ENCODE measurements at places on chromosomes 1 and 21.
A peak's percentile ranks its signal among the peaks of the same experiment; 100 is the strongest.

DNA sequence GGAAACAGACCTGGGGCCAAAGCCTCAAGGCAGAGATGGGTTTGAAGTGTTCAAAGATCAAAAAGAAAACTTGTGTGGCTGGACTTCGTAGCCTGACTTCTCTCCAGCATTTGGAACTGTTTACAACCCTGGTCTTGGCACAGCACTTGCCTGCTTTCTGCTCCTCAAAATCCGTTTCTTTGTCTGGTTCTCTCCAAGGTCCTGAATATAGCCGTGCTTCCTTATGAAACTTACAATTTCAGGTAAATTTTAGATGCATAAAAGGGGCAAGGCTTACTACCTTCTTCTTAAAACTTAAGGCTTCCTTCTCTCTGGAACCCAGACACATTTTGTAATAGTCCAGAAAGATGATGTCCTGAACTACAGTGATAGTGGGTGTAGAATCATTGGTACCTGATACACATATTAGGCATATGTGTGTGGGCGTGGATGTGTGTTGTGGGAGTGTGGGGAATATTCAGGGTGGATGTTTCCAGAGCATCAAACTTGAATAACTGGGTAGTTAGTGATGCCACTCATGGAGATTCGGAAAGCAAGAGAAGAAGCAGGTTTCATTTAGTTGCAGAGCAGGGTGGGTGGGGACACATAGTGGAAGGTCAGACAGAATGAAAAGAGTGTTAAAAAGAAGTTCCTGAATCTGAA, 26.4 kb upstream of the FAM78B start:
- no peaks in the 10 kb centered on the region for H3K4me1 ChIP-seq

- H3K4me1 ChIP-seq = peaks cover 50% of the 10 kb centered on the region
- no peaks in the 10 kb centered on the region for H3K27me3 ChIP-seq
- H3K36me3 ChIP-seq = peaks cover 74% of the 10 kb centered on the region
- no peak for DNase-seq
Observed at GRCh38 chr21:33270986-33271385, 4.8 kb downstream of the IL10RB start.

DNA sequence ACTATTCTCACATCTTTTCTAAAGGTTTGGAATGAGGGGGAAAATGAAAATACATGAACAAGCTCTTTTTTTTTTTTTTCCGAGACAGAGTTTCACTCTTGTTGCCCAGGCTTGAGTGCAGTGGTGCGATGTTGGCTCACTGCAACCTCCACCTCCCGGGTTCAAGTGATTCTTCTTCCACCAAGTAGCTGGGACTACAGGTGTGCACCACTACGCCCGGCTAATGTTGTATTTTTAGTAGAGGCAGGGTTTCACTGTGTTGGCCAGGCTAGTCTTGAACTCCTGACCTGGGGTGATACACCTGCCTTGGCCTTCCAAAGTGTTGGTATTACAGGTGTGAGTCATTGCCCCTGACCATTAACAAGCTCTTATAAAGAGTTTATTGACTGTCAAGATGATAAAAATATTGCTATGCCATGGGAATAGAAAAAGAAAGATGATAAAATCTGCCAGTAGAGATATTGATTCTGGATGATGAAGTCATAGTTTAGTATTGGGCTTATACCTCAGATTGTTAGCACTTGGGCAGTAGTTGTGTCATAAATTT, 36.6 kb downstream of the INKA2 start:
- H3K4me3 ChIP-seq = no peak overlapping the region
- no peak overlapping the region for H3K27ac ChIP-seq
- H3K36me3 ChIP-seq = peaks cover 69% of the 10 kb centered on the region
- no peaks in the 10 kb centered on the region for H3K27me3 ChIP-seq

DNA sequence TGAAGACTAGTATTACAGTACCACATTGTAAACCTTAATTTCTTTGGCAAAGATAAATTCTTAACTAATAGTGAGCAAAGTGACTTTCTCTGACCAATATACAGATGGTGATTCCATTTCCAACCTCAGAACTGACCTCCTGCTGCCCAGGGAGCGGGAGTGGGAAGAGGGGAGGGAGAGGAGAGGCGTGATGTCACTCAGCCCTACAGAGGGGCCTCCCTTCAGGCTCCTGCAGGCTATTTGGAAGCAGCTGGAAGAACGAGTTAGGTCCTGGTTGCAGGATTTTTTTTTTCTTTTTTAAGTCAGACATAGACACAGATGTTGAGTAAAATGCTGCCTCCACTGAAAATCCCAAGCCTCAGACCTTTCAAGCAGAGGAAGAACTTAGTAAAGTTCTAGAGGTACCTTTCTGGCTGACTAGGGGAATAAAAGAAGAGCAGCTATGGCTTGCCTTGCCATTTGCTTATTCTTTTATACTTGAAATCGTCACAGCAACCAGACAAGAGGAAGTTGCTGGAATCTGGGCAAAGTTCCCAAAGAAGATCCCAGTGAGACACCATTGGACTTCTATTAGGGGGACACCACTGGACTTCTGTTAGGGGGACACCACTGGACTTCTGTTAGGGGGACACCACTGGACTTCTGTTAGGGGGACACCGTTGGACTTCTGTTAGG, 54.5 kb downstream of the EXO1 start:
- H3K27me3 ChIP-seq = no peaks in the 10 kb centered on the region
- peaks cover 10% of the 10 kb centered on the region for H3K36me3 ChIP-seq
- no peak overlapping the region for H3K27ac ChIP-seq
- no peak overlapping the region for H3K4me3 ChIP-seq
- no peaks in the 10 kb centered on the region for H3K4me1 ChIP-seq

DNA sequence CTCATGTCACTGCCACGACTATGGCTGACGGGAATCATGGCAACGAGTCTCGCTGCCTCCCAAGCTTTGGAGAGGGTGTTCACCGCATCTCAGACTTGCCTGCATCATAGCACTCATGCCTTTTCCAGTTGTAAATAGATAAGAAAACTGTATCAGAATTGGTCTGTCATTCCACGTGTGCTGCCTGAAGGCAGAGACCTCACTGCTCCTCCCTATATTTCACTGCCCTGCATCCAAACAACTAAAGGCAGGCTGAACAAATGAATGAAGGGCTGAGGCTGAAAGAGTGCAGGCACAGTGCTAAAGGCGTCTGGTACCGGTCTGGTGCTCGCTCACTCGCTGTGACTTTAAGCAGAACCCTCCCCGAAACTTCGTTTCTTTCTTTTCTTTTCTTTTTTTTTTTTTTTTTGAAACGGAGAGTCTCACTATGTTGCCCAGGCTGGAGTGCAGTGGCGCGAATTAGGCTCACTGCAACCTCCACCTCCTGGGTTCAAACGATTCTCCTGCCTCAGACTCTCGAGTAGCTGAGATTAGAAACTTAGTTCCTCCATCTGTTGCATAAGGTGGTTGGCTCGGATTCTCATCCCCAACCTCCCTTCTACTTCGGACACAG, 542 bp downstream of the EIF2B3 start:
- H3K27ac ChIP-seq = peak overlapping the region; percentile 92
- H3K27me3 ChIP-seq = no peaks in the 10 kb centered on the region
- peak overlapping the region; percentile 97 for H3K4me3 ChIP-seq
- DNase-seq = no peak
- H3K36me3 ChIP-seq = peaks cover 7% of the 10 kb centered on the region
- peaks cover 28% of the 10 kb centered on the region for H3K4me1 ChIP-seq

- H3K4me3 ChIP-seq = no peak overlapping the region
- no peak for DNase-seq
- no peaks in the 10 kb centered on the region for H3K36me3 ChIP-seq
- H3K27me3 ChIP-seq = peaks cover 16% of the 10 kb centered on the region
- H3K27ac ChIP-seq = no peak overlapping the region
Observed at GRCh38 chr1:37723390-37724078, 31.2 kb downstream of the CDCA8 start.

DNA sequence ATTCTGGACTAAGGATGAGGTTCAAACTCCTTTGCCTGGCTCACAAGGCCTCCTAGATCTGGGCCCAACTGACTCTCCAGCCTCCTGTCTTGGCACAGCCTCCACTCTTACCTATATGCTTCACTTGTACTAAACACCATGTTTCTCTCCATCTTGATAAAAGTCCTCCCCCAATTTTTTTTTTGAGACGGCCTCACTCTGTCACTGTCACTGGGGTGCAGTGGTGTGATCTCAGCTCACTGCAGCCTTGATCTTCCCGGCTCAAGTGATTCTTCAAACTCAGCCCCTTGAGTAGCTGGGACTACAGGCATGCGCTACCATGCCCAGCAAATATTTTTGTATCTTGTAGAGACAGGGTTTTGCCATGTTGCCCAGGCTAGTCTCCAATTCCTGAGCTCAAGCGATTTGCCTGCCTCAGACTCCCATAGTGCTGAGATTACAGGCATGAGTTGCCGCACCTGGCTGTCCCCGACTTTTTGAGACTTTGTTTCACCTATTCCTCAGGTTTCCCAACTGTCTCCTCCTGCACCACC, 39.7 kb downstream of the CD34 start:
- peak overlapping the region; percentile 32 for H3K27ac ChIP-seq

- H3K36me3 ChIP-seq = peaks cover 3% of the 10 kb centered on the region
- no peak overlapping the region for H3K27ac ChIP-seq
- peaks cover 15% of the 10 kb centered on the region for H3K4me1 ChIP-seq
- no peak for DNase-seq
- no peak overlapping the region for H3K4me3 ChIP-seq
Observed at GRCh38 chr1:84669831-84670230, 20.4 kb downstream of the SSX2IP start.

DNA sequence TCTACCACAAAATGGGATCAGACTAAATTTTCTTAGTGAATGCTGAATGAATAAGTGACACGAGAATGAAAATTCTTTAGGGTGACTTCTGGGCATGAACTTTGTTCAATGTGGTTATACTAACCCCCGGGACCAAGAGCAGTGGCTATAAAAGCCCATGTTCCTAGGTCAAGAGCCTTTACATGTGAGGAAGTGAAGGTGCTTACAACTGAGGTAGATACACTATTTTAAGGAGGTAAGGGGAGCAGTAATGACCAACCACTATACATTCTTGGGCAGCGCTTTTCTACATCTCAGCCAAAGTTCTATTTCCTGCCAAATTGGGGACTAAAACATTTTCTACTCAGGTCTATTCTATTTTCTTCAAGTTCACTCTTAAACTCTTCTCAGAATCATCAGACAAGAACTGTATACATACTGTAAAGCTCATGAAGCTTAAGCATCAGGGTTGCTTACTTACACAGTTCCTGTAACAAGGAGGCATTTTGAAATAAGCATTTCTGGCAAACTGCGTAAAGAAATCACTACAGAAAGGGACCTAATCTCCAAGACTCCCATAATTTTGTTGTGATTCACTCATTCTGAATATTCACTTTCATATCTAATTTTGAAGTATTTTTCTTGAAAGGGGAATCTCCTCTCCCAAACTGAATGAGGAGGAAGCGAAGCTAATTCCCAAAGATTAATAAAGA, 8.5 kb upstream of the ARHGAP29 start:
- H3K27ac ChIP-seq = no peak overlapping the region
- DNase-seq = no peak
- H3K4me1 ChIP-seq = peaks cover 9% of the 10 kb centered on the region
- H3K4me3 ChIP-seq = no peak overlapping the region

DNA sequence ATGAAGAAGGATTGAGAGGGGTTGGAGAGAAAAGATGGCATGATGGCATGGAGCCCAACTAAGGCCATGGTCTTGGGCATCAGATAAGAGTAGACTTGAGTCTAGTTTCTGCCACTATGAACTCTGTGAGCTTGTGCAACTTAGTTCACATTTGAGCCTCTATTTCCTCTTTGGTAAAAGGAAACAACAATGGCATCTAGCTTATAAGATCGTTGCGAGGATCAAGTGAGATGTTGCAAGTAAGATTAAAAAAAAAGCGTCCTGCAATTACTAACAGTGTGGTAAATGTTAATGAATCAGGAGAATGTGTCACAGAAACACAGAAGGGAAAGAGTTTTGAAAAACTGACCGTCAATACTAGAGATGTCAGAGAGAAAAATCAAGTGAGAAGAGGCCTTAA, 202.9 kb upstream of the FGGY start:
- no peaks in the 10 kb centered on the region for H3K36me3 ChIP-seq
- peaks cover 5% of the 10 kb centered on the region for H3K27me3 ChIP-seq
- H3K4me1 ChIP-seq = no peaks in the 10 kb centered on the region

GRCh38 chr1:73978964-73979363, 219.0 kb downstream of the LRRIQ3 start:
- H3K4me3 ChIP-seq = no peak overlapping the region
- H3K27me3 ChIP-seq = no peaks in the 10 kb centered on the region
- no peaks in the 10 kb centered on the region for H3K4me1 ChIP-seq
- no peak overlapping the region for H3K27ac ChIP-seq
- no peaks in the 10 kb centered on the region for H3K36me3 ChIP-seq

GRCh38 chr1:224080115-224080774, 33.7 kb upstream of the FBXO28 start:
- no peak for DNase-seq
- no peak overlapping the region for H3K4me3 ChIP-seq
- no peak overlapping the region for H3K27ac ChIP-seq

DNA sequence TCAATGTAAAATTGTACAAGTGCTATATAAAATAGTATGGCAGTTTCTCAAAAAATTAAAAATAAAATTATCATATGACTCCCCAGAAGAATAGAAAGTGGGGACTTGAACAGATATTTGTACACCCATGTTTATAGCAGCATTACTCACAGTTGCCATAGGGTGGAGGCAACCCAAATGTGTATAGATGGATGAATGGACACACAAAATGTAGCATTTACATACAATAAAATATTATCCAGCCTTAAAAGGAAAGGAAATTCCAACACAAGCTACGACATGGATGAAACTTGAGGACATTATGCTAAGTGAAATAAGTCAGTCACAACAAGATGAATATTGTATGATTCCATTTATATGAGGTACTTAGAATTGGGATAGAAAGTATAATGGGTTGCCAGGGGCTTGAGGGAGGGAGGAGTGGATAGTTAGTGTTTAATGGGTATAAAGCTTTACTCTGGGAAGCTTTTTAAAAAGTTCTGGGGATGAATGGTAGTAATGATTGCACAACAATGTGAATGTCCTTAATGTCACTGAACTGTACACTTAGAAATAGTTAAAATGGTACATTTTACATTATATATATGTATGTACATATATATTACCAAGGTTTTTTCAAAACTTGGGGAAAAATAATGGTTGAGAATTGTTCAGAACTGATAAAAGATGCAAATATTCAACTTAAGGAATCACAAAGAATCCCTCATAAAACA, 53.0 kb upstream of the ADORA3 start:
- peaks cover 3% of the 10 kb centered on the region for H3K4me1 ChIP-seq
- H3K27me3 ChIP-seq = peaks cover 10% of the 10 kb centered on the region
- no peak overlapping the region for H3K27ac ChIP-seq
- no peak overlapping the region for H3K4me3 ChIP-seq

- no peak for DNase-seq
- no peak overlapping the region for H3K27ac ChIP-seq
- no peaks in the 10 kb centered on the region for H3K36me3 ChIP-seq
- no peak overlapping the region for H3K4me3 ChIP-seq
- peaks cover 3% of the 10 kb centered on the region for H3K4me1 ChIP-seq
- peaks cover 5% of the 10 kb centered on the region for H3K27me3 ChIP-seq
Observed at GRCh38 chr1:210405316-210405715, 76.6 kb downstream of the HHAT start.

GRCh38 chr1:1198423-1199140, 7.8 kb downstream of the TNFRSF18 start:
- no peak overlapping the region for H3K27ac ChIP-seq
- H3K4me1 ChIP-seq = peaks cover 9% of the 10 kb centered on the region
- H3K4me3 ChIP-seq = no peak overlapping the region
- H3K36me3 ChIP-seq = no peaks in the 10 kb centered on the region
- no peak for DNase-seq

All from activated CD4-positive, alpha-beta T cell treated with anti-CD3 and anti-CD28 coated beads, Interleukin-2, amount 10 ng/mL, durations not matched to agents 7 days and 5 days (primary cell).